ENCODE measurements at places on chromosomes 16 and 17.
A peak's percentile ranks its signal among the peaks of the same experiment; 100 is the strongest.

GRCh38 chr16:57722651-57723050 is 12.9 kb upstream of the KATNB1 start:
- no peak for DNase-seq

DNA sequence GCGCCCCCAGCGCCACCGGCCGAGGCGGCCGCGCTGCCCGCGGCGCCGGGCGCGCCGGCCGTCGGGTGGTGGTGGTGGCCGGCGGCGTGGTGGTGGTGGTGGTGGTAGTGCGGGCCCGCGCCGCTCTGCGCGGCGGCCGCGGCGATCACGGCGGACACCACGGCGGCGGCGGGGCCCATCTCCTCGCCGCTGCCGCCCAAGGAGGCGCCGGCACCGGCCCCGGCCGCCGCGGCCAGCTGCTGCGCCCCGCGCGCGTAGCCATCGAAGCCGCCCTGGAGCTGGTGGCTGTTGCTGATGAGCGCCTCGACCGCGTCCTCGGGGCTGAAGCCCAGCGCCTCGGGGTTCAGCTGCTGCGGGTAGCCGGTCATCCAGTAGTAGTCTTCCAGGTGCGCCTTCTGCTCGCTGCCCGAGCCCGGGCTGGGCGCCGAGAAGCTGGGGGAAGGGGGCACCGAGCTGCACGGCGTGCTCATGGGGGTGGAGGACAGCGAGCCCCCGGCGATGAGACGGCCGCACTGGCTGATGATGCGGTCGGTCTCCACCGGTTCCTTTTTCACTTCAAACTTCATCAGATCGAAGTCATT is 1.2 kb downstream of the MAF start:
- DNase-seq, result peak; percentile 18

DNA sequence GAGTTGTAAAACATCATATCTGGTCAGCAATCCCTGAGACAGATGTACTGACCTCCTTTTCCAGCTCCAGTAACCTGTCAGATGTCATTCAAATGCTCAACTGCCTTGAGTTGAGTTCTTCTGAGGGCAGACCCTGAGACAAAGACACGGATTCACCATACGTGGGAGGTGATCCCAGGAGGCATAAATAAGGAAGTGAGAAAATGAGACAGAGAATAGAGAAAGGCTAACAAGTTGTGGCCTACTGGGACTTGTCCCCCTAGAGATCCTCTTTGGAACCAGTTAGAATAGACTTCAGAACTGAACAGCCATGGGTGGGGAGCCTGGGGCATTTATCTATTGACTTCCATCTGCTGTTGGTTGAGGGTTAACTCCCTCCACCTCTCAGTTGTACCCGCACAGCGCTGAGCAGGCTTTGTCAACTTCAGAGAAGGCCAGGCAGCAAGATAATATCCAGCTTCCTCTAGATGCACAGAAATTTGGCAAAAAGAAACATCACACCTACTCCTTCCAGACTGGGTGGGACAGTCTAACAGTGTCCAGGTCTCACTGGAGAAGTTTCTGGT is 123.0 kb upstream of the DYNLRB2 start:
- DNase-seq, result no peak

- DNase-seq, result no peak
Observed at GRCh38 chr17:73201215-73202069, 8.6 kb downstream of the COG1 start.

- peak; percentile 50 for DNase-seq
Observed at GRCh38 chr17:75876938-75877751, 1.2 kb downstream of the TRIM47 start.

DNA sequence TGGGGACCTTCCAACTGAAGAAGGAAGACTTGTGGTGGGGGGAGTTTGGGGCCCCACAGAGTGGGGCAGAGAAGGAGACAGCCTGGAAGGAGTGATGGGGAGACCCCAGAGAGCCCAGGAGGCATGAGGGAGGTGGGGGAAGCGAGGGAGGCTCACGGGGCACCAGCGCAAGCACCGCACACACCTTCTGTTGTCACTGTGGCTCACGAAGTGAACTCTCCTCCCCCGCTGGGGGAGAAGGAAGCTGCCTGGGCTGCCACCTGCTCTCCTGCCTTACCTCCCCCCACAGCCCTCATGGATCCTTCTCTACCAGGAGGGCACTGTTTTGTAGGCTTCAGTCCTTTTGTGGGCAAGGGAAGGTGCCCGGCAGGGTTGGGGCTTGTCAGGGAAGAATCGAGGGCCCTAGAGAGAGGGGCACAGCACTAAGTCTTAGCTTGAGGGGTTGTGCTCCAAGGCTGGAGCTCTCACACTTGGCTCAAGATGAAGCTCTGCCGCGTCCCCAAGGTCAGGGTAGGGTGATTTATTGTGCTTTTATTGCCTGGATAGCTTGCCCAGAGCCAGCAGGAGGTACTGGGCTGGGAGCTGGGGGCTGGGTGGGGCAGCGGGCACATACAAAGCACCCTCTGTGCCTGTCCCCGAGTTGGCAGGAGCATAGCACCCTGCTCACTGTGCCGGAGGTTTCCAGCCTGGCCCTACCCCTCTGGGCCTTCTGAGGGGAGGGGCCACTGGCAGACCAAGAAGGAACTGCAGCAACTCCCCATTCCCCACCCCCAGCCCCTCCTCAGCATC is 4.6 kb upstream of the STARD3 start:
- no peak for DNase-seq

DNA sequence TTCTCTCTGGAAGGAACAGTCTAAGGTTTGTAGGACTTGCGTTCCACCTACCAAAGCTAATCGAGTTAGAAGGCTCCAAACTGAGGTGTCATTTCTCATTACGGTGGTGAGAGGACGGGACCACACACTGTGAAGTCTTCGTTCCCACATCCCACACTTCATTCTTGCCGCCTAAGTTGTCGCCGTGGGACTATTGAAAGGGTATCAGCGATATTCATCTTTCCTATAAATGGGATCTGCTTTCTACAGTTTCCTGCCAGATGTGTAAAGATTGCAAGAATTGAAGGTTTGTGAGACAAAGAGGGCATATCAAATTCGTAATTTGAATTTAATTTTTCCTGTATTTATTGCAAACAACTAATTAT is 608 bp upstream of the TRIM37 start:
- no peak for DNase-seq

DNA sequence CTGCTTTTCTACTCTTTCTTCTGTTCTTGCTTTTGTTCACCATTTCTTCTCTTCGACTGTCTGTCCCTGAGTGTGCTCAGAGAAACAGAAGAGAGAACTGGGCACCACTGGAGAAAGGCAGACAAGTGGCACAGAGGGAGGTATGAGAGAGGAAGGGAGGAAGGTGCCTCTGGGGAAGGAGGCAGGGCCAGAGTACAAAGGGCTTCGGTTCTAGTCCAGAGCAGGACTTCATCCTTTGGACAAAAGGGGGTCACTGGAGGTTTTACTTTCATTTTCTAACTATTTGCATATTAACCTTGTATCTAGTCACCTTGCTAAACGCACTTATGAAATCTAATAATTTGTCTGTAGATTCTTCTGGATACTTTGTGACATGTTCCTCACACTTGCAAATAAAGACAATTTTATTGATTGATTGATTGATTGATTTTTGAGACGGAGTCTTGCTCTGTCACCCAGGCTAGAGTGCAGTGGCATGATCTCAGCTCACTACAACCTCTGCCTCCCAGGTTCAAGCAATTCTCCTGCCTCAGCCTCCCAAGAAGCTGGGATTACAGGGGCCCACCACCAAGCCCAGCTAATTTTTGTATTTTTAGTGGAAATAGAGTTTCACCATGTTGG is 13.5 kb downstream of the ITGB4 start:
- no peak for DNase-seq

GRCh38 chr16:59697761-59698160 is 963.6 kb upstream of the GOT2 start:
- DNase-seq, result no peak

- DNase-seq, result no peak
Observed at GRCh38 chr17:45096926-45097325, 35.4 kb downstream of the PLCD3 start.

DNA sequence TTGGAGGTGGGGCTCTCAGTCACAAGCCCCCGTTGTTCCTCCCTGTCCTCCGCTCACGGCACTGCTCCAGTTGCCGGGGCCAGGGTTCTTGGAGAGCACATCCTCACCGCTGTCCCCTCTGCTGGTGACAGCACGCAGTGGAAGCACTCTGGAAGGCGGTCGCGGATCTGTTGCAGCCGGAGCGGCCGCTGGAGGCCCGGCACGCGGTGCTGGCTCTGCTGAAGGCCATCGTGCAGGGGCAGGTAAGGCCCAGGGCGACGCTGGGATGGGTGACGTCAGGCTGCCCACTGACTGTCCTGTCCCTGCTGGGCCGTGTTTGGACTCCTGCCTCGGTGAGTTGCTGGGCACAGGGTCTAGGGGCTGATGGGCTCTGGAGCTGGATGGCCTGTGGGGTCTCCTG is 5.4 kb downstream of the TSC2 start:
- no peak for DNase-seq

- DNase-seq, result no peak
Observed at GRCh38 chr17:68868708-68869107, 86.5 kb downstream of the ABCA8 start.

DNA sequence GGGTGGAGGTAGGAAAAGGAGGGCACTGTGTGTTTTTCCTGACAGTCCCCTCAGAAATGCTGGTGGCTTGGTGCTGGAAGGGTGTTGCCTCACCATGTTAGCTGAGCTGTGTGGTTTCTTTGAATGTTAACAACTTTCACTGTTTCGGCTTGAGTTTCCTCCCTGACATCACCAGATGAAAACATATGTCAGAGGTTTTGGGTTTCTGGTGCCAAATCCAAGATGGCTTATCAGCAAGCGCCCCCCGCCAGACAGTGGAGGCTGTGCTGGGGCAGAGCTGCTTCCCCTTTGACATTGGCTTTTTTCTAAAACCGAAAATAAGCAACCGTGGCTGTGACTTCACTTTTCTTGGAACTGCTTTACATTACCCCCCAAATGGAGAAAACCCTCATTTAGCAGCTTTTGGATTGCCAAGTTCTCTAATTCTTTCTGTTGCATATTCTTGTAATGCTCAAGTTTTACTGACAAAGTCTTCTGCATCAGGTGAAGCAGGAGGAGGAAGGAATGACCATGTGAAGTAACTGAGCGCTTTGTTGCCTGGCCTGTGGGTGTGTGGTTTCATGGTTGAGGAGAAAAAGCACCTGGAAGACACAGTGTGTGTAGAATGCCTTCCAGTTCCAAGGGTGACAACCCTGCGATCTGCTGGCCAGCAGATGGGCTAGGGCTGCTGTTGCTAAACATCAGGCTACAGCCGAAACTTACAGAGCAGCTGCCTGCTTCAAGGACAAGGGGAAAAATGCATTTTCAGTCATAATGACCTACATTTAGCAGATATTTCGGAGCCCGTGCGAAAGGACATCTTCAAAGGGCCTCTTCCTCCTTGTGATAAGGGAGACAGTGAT is 9.7 kb downstream of the RMI2 start:
- DNase-seq, result peak; percentile 78

DNA sequence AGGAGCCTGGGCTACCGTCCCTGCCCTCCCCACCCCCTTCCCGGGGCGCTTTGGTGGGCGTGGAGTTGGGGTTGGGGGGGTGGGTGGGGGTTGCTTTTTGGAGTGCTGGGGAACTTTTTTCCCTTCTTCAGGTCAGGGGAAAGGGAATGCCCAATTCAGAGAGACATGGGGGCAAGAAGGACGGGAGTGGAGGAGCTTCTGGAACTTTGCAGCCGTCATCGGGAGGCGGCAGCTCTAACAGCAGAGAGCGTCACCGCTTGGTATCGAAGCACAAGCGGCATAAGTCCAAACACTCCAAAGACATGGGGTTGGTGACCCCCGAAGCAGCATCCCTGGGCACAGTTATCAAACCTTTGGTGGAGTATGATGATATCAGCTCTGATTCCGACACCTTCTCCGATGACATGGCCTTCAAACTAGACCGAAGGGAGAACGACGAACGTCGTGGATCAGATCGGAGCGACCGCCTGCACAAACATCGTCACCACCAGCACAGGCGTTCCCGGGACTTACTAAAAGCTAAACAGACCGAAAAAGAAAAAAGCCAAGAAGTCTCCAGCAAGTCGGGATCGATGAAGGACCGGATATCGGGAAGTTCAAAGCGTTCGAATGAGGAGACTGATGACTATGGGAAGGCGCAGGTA is 762 bp downstream of the CDK12 start:
- no peak for DNase-seq

- DNase-seq, result peak; percentile 78
Observed at GRCh38 chr17:77881545-77881944, 77.0 kb upstream of the TNRC6C start.

GRCh38 chr17:61480414-61480807 is 28.2 kb downstream of the TBX4 start:
- DNase-seq, result no peak

DNA sequence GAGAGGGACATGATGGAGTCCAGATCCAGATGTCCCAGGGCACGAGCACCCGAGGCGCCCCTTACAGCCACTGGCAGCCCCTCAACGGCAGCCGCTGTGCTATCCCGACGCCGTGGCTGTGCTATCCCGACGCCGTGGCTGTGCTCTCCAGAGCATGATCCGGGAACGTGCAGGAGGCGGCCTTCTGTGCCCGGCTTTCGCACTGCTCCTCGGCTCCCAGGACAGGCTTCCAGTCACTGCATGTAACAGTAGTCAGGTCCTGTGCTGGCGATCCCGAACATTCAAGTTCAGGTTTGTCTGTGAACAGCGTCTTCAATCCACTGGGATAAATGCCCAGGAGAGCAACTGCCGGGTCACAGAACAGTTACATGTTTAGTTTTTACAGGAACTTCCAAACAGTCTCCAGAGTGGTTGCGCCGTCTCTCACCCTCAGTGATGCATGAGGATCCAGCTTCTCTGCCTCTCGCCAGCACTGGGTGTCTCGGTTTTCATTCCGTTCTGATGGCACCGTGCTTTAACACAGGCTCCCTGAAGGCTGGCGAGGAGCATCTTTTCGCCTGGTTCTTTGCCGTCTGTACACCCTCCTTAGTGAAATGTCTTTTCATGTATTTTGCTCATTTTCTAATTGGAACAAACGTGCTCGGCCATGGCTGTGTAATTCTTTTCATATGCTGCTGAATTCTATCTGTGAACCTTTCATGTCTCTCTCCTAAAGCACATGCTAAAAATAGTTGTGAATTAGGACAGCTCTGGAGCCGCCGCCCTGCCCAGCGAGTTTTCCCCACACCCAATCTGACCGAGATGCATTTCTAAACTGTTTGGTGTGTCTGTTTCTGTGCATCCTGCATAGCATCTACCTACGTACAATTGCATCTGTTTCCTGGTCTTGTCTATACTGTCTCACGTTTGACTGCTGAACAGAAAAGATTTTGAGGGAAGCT is 72.6 kb upstream of the METRNL start:
- DNase-seq, result no peak

GRCh38 chr16:27561216-27561615 is 11.3 kb downstream of the KATNIP start:
- DNase-seq, result no peak

GRCh38 chr17:1158879-1159278 is 20.9 kb downstream of the ABR start:
- DNase-seq, result no peak

GRCh38 chr17:83007504-83008185 is 71.8 kb upstream of the METRNL start:
- no peak for DNase-seq

DNA sequence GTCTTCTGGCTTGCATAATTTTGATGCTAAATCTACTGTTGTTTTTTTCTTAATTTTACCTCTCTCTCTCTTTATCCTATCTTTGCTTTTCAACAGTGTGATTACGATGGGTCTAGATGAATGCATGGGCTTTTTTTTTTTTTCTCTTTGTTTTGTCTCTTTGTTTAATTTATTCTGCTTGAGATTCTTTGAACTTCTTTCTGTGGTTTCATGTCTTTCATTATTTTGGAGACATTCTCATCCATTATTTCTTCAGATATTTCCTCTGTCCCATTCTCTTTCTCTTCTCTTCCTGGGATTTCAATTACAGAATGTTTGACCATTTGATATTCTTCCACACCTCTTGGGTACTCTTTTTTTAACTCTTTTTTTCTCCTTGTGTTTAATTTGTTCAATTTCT is 52.3 kb downstream of the CCDC182 start:
- no peak for DNase-seq
